ENCODE measurements at places on chromosomes 4 and X.

- no peak for DNase-seq
Measured at GRCh38 chrX:27675493-27675892, 85.3 kb downstream of the DCAF8L2 start.

- no peak for DNase-seq
Measured at GRCh38 chrX:43707812-43708548, 51.9 kb downstream of the MAOA start.

DNA sequence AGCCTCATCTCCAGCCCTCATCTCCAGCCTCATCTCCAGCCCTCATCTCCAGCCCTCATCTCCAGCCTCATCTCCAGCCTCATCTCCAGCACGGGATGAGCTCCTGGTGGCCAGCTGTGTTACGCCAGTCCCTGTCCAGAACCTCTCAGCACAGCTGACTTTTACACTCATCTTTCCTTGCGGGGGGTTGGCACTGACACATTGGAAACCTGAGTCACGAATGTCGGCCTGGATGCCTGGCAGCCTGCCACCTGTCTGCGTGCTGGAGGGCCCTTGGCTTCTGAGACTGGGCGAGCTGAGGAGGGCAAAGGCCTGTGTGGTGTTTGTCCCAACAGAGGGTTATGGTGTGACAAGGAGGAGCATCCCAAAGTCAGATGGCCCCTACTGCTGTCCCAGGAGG is 66.1 kb upstream of the HGFAC start:
- DNase-seq = no peak

DNA sequence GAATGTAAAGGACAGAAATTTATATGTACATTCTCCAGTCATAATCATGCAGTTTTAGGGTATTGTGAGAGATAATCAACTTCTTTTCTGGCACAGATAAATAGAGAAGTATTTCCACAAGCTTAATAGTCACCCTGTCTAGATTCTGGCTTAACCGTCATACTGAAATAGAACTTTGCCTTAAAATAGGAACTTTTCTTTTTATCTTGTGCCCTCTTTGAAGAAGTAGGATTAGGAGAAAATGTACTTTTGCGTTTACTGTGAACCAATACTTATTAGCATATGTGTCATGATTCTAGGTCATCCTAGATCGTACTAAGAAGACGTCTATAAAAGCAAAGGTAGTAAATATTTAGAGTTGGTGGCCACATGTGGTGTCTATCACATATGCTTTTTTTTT is 95.4 kb downstream of the NFKB1 start:
- no peak for DNase-seq

GRCh38 chrX:78063687-78064086 is 40.4 kb upstream of the PGK1 start:
- DNase-seq = no peak

DNA sequence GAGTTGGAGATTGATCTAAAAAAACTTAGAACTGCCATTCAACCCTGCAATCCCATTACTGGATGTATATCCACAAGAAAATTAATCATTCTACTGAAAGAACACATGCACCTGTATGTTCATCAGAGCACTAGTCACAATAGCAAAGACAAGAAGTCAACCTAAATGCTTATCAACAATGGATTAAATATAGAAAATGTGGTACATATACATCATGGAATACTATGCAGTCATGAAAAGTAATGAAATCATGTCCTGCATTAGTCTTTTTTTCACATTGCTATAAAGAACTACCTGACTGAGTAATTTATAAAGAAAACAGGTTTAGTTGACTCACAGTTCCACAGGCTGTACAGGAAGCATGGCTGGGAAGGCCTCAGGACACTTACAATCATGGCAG is 850.5 kb downstream of the TECRL start:
- DNase-seq = no peak

GRCh38 chr4:144384408-144384807 is 243.9 kb upstream of the GYPA start:
- no peak for DNase-seq
